Uterus (tissue), 4 donors: ENCODE measurements at places on chromosomes 16 and 17.

GRCh38 chr16:85830821-85831220 lies 31.3 kb downstream of the COX4I1 start:
- no peak for DNase-seq

DNA sequence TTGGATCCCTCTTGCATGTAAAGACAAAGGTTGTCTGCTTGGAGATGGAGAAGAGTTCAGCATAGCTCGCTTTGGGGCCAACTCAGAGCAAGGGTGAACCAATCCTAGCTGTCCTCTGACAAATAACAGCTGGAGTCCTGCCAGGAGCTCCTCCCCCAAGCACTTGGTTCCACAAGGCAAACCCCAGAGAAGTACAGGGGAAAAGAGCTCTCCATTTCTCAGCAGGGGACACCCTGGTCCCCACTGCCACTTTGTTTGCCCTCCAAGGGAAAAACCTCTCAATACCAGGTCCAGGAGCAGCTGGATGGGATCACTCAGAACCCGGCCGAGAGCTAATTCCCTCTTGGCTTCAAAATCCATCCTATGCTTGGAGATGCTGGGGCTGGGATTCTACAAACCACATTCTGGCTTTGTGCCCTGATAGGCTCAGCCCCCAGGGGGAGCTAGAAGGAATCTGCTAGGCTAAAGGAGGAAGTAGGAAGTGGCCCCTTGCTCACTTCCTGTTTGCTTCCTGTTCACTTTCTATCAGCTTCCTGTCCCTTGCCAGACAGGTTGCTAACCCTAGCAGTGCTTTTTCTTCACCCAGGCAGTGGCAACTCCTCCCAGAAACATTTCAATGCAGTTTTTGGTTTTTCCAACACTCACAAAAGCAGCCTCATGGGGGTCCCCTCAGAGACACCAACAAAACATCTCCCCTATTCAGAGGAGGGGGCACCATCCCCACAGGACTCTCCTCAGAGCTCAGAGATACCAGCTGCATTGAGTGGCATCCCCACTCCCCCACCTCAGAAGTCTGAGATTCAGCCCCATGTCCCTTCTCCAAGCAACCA lies 30.7 kb downstream of the CDRT4 start:
- peak; percentile 82 for DNase-seq

DNA sequence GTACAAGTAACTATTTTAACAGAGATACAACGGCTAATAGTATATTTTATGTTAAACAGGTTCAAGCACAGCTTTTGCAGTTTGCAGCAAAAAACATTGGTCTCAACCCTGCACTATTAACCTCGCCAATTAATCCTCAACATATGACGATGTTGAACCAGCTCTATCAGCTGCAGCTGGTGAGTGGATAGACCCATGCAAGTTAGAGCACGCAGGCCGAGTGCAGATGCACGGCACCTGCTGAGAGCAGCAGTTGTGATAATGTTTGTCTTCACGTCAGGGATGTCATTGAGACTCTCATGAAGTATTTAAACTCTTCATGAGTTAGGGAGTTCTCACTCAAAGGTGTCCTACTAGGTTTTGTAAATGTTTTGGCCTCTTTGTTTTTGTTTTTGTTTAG lies 45.6 kb downstream of the TMC6 start:
- DNase-seq: no peak

- no peak for DNase-seq
Observed at GRCh38 chr16:30637944-30638343, 12.8 kb upstream of the PRR14 start.

GRCh38 chr16:12582696-12583095 lies 221.0 kb downstream of the CPPED1 start:
- peak; percentile 2 for DNase-seq

DNA sequence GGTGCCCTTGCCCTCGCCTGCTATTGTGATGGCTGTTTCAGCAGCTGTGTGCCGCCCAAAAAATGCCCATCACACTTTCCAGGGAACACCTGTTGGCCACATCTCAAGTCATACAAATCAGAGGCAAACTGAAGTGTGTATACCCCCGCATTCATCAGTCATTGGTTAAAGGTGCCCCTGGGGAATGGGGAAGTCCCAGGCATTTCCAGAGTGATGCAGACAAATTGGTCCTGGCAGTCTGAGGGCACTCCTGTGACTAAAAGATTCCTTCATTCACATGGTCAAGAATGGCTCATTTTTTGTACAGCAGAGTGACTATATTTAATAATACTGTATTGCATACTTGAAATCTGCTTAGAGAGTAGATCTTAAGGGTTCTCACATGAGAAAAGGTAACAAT lies 102.9 kb upstream of the TMEM97 start:
- no peak for DNase-seq
